ENCODE measurements at places on chromosomes 4 and X.
A peak's percentile ranks its signal among the peaks of the same experiment; 100 is the strongest.

DNA sequence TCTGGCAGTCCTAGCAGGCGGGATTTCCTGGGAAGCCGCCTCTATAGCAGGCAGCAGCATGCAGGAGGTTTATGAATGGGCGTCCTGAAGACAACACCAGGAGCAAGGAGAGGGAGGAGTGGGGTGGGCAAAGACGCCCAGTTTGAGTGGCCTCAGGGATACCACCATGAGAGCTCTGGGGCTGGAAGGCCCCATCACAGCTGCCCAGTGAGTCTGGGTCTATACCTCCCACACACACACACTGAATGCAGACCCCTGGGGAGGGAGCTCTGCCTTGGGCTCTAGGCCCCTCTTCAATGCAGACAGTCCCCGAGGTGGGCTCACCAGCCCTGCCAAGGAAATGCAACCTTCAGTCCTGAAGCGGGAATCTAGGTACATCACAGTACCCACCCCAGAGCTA lies 98.6 kb downstream of the AFAP1 start:
- DNase-seq: no peak

- no peak for DNase-seq
These were observed 2153.6 kb upstream of the AGA start for GRCh38 chr4:179595671-179596410.

GRCh38 chrX:85429066-85429465 lies 49.6 kb upstream of the POF1B start:
- no peak for DNase-seq

- no peak for DNase-seq
These were observed 16.2 kb downstream of the DGKQ start for GRCh38 chr4:957231-957580.

- no peak for DNase-seq
These were observed 6.1 kb upstream of the RNF175 start for GRCh38 chr4:153765894-153766293.

DNA sequence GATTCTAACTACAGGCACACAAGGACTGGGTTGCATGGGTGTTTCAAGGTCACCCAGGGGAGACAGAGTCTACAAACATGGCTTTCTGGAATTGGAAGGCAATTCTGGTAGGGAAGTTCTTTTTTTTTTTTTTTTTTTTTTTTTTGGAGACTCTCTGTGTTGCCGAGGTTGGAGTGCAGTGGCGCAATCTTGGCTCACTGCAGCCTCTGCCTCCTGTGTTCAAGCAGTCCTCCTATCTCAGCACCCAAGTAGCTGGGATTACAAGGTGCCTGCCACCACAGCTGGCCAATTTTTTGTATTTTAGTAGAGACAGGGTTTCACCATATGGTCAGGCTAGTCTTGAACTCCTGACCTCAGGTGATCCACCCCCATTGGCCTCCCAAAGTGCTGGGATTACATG lies 16.3 kb upstream of the FHDC1 start:
- no peak for DNase-seq

DNA sequence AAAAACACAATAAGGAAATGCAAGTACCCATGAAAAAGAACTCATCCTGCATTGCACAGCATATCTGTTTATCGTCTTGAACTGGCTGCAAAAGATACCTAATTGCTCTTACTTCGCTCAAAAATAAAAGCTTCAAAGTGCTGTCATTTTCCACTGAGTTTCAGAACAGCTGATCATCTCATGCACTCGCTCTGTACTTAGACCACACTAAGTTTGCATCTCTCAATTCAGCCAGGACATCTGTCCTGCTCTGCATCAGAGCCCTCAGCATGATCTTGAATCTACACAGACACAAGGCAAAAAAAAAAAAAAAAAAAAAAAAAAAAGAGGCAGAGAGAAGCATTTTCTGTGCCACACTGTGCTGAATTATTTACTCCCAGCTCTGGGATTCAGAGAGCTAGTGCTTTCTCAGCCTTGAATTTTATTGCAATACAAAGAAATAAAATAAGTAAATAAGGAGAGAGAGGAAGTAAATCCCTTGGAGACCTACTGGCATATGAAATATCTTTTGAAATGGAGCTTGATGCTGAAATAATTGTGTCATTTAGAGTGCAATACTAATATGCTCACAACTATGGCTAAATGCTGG lies 81.3 kb downstream of the PPP1R2C start:
- peak; percentile 77 for DNase-seq

DNA sequence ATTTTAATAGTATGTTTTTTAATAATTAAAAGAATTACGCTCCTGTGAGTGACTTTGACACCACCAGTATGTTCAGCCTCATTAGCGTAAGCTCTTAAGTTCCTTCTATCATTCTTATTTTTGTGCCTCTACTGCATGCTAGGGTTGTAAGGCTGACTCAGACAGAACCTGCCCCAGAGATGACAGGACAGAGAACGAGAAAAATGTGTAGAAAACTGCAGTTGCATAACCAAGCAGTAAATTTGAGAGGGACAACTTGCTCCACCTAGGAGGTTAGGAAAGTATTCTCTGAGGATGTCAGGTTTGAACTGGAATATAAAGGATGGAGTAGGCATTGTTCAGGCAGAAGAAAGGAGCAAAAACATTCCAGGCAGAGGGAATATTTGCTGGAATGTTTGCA lies 98.7 kb downstream of the NFKB1 start:
- DNase-seq: no peak

- DNase-seq: no peak
These were observed 50.1 kb downstream of the GABRG1 start for GRCh38 chr4:46073778-46074177.

GRCh38 chr4:13483768-13484121 lies 395 bp downstream of the RAB28 start:
- DNase-seq: no peak

GRCh38 chr4:109998867-109999584 lies 86.3 kb downstream of the EGF start:
- DNase-seq: peak; percentile 35

DNA sequence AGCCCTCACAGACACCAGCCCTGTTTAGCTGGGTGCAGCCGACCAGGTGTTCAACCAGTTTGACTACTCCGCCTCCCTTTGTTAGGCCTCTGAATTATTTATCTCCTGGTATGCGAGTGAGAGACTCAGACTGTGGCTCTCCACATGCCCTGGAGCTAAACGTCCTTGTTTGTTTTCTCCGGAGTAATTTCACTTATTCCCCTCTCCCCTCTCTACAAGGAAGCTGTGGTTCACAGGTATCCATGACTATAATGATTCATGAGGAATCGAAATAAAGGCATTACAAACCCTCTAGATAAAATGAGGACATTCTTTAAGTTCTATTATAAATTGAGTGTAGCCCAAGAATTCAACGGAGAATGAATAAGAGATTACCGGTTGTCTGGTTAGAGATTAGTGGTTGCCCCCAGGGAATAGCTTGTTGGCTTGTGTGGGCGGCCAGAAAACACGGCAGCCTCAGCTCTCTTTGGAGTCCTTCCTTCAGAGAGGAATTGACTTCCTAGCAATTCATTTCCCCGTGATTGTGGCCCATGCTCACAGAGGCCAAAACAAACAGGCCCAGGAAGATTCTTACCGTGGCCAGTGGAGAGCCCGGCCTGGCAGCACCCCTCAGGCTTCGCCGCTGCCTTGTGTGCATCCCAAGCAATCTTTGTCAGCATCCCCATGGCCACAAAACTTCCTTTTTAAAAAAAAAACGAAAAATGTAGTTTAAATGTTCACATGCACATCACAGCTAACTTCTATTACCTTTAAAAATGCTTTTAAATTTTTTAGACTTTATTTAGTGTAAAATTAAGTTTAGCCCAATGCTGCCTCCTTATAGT lies 60.2 kb upstream of the CBR4 start:
- peak; percentile 96 for DNase-seq

DNA sequence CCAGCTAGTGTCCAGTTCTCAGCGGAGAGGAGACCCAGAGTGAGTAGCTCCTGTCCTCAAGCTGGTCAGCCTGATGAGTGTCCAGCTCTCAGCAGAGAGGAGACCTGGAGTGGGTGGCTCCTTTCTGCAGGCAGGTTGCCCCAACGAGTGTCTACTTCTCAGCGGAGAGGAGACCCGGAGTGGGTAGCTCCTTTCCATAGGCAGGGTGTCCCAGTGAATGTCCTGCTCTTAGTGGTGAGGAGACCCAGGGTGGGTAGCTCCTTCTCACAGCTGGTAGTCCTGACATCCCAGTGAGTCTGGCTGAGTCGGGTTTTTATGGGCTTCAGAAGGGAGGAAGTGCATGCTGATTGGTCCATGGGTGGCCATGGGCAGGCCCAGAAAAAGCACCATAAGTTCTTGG lies 55.7 kb upstream of the NUDT6 start:
- DNase-seq: no peak

GRCh38 chr4:40165916-40166315 lies 30.9 kb upstream of the RHOH start:
- no peak for DNase-seq

DNA sequence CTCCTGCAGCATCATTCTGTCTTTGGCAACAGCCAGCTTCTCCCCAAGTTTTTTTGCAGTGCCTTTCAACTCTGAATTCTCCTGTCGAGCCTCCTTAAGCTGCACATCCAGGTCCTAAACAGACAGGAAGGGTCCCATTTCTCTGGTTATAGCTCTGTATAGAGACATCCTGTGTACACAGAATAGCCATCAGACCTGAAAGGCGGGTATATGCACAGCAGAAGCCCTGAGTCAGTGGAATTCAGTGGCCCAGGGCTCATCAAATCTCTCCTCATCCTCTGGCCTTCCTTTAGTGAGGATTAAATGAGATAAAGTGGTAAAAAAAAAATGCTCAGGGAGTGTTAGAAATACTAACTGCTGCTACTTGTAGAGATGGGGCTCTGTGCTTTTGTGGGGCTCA lies 73.8 kb downstream of the FAM184B start:
- DNase-seq: peak; percentile 49

Data from LNCaP clone FGC (cell line).